Calu3 (cell line): ENCODE measurements at places on chromosomes 7 and 10.

GRCh38 chr7:70334871-70335270, 736.6 kb downstream of the AUTS2 start:
- no peak overlapping the region for H3K4me3 ChIP-seq
- H3K27ac ChIP-seq, result no peak overlapping the region
- H3K27me3 ChIP-seq, result no peaks in the 10 kb centered on the region
- no peak for DNase-seq

DNA sequence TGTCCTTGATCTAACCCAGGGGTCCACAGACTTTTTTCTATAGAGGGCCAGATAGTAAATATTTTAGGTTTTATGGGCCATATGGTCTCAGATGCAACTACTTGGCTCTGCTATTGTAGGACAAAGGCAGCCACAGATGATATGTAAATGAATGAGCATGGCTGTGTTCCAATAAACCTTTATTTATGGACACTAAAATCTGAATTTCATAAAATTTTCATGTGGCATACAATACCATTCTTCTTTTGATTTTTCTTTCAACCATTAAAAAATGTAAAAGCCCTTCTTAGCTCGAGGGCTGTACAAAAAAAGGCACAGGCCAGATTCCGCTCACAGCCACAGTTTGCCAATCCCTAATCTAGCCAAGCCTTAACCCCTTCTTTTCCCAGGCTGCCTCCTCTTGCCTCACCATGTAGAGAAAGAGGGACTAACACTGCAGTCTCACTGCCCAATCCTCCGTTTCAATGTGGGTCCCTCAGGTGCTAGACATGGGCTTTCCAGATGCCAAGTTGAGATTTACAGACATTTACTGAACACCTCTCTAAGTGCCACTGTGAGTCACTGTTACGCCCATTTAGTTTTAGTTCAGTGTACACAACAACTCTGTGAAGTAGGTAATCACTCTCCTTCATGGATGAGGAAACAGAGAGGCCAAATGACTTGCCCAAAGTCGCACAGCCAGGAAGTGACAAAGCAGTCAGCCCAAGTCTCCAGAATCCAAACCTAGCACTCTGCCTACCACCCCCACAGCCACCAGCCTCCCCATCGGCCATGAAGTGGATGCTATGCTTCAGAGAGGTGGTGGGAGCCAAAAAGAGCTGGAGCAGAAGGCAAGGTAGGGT, 132.6 kb upstream of the PDLIM1 start:
- no peak overlapping the region for H3K4me3 ChIP-seq
- no peak for DNase-seq
- no peaks in the 10 kb centered on the region for H3K4me1 ChIP-seq
- H3K27me3 ChIP-seq, result no peaks in the 10 kb centered on the region

DNA sequence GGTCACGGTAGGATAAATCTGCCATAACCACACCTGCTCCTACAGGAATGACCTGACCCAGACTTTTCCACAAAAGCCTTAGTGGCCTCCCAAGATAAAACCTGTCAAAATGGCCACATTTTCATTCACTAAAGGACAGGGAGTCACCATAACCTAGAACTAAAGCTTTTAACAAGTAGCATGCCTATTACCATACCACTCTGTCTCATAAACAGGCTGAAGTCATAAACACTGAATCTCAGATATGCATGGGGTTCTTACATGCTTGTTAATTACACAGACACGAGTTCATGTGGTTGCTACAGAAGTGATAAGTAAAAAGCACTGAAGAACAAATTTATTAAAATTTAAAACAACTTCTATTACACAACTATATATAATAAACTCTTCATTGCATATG, 56.0 kb downstream of the HIPK2 start:
- H3K4me1 ChIP-seq, result peaks cover 17% of the 10 kb centered on the region
- DNase-seq, result no peak
- no peaks in the 10 kb centered on the region for H3K36me3 ChIP-seq
- no peak overlapping the region for H3K4me3 ChIP-seq
- no peaks in the 10 kb centered on the region for H3K27me3 ChIP-seq

DNA sequence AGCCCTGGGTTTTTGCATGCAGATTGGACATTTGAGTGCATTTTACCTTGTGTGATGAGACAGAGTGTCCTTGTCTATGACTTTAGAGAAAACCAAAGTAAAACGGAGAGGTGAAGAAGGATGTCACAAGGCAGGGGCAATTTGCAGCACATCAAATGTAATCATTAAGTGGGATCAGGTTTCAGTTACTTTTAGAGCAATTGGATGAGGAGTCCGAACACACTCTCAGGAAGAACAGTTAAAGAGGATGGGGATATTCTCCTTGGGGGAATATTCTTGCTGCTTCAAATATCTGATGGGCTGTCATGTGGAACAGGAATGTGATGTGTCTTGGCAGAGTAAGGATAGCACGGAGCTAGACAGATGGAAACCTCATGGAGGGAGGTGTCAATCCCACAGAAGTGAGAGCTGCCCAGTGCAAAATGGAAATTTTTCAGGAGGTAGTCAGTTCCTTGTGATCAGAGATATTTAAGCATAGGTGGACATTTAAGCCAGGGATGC, 757 bp downstream of the RAB19 start:
- H3K27me3 ChIP-seq, result no peaks in the 10 kb centered on the region
- DNase-seq, result no peak
- peak overlapping the region; percentile 98 for H3K4me3 ChIP-seq
- peaks cover 12% of the 10 kb centered on the region for H3K36me3 ChIP-seq
- no peak overlapping the region for H3K27ac ChIP-seq

- H3K4me1 ChIP-seq, result no peaks in the 10 kb centered on the region
- H3K36me3 ChIP-seq, result peaks cover 9% of the 10 kb centered on the region
- H3K27me3 ChIP-seq, result peaks cover 9% of the 10 kb centered on the region
Measured at GRCh38 chr7:97004247-97005182, 838 bp upstream of the DLX6 start.

- no peak overlapping the region for H3K4me3 ChIP-seq
- no peak overlapping the region for H3K27ac ChIP-seq
- no peaks in the 10 kb centered on the region for H3K4me1 ChIP-seq
- H3K36me3 ChIP-seq, result no peaks in the 10 kb centered on the region
Measured at GRCh38 chr10:133027482-133027881, 60.2 kb upstream of the ADGRA1 start.

GRCh38 chr7:79507131-79507530, 53.7 kb upstream of the MAGI2 start:
- DNase-seq, result no peak
- H3K27ac ChIP-seq, result no peak overlapping the region
- no peaks in the 10 kb centered on the region for H3K27me3 ChIP-seq
- H3K36me3 ChIP-seq, result no peaks in the 10 kb centered on the region

- no peak overlapping the region for H3K4me3 ChIP-seq
- H3K4me1 ChIP-seq, result no peaks in the 10 kb centered on the region
- no peaks in the 10 kb centered on the region for H3K27me3 ChIP-seq
- no peaks in the 10 kb centered on the region for H3K36me3 ChIP-seq
- H3K27ac ChIP-seq, result no peak overlapping the region
Measured at GRCh38 chr10:128848810-128849209, 618.2 kb upstream of the MGMT start.

DNA sequence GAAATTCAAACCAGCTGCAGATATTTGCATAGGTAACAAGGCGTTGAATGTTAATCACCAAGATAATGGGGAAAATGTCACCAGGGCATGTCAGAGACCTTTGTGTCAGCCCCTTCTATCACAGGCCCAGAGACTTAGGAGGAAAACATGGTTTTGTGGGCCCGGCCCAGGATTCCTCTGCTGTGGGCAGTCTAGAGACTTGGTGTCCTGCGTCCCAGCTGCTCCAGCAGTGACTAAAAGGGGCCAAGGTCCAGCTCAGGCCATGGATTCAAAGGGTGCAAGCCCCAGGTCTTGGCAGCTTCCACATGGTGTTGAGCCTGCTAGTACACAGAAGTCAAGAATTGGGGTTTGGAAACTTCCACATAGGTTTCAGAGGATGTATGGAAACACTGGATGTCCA, 147.5 kb upstream of the ZWINT start:
- H3K4me3 ChIP-seq, result no peak overlapping the region
- no peak overlapping the region for H3K27ac ChIP-seq
- no peak for DNase-seq
- H3K36me3 ChIP-seq, result no peaks in the 10 kb centered on the region

DNA sequence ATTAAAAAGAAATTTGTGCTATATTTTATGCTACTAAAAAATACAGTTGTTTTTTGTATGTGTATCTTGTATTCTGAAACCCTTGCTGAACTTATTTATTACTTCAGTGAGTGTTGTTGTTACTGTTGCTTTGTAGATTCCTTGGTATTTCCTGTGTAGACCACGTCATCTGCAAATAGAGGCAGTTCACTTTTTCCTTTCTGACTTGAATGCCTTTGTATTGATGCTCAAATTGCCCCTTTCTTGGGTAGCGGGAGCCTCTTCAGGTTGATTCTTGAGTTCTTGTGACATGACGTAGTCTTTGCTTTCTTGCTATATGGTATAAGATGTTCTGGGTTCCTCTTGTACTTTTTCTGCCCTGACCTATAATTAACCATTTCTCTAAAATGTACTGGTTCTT, 504.1 kb downstream of the SDK1 start:
- no peak overlapping the region for H3K4me3 ChIP-seq
- no peaks in the 10 kb centered on the region for H3K27me3 ChIP-seq
- peaks cover 18% of the 10 kb centered on the region for H3K4me1 ChIP-seq
- H3K36me3 ChIP-seq, result no peaks in the 10 kb centered on the region
- DNase-seq, result no peak

DNA sequence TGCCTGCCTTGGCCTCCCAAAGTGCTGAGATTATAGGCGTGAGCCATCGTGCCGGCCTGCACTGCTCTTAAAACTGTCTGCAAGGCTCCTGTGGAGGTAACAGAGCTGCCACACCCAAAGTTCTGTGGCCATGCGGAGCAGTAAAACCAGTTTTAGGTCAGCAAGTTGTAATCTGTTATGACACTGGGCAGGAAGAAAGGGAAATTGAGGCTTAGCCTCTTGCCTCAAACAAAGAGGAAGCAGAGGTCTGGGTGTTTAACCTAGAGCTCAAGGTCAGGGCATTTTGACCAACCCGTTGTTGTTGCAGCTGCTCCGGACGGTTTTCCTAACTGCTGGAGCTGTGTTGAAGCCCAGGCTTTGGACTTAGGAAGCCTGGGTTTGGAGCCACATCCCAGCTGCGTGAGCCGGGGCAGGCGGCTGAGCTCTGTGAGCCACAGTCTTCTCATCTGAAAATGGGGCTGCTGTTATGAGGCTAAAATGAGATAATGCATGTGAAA, 7.4 kb upstream of the RRP12 start:
- no peak overlapping the region for H3K27ac ChIP-seq
- peak; percentile 17 for DNase-seq
- H3K36me3 ChIP-seq, result peaks cover 4% of the 10 kb centered on the region

- H3K4me1 ChIP-seq, result no peaks in the 10 kb centered on the region
- DNase-seq, result no peak
- H3K4me3 ChIP-seq, result no peak overlapping the region
- H3K27ac ChIP-seq, result no peak overlapping the region
- H3K27me3 ChIP-seq, result no peaks in the 10 kb centered on the region
- H3K36me3 ChIP-seq, result no peaks in the 10 kb centered on the region
Measured at GRCh38 chr10:118027397-118027796, 19.3 kb downstream of the RAB11FIP2 start.

DNA sequence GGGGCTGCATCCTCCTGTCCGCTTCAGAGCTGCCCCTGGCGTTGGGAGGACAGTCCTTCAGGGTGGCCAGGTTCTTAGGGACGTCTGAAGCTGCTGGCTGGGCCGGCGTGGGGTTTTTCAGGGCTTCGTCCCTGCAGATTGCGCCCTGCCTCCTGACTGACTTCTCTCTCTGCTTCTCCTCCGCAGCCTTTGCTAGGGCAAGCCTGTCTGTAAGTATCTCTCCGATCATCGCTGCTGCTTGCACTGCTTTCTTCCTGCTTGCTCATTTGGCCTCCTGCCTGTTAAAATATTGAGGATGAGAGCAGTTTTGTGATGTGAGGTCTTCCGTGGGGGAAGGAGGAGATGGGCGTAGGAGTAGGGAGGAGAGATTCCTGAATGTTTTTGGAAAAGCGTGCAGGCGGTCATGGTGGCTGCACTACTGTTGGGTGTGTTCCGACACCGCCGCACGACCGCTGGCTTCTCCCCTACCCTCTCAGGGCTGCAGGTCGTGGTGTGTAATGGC, 25.3 kb downstream of the PFKFB3 start:
- no peaks in the 10 kb centered on the region for H3K27me3 ChIP-seq
- H3K4me3 ChIP-seq, result no peak overlapping the region
- H3K27ac ChIP-seq, result peak overlapping the region; percentile 73
- DNase-seq, result no peak
- peaks cover 37% of the 10 kb centered on the region for H3K4me1 ChIP-seq

DNA sequence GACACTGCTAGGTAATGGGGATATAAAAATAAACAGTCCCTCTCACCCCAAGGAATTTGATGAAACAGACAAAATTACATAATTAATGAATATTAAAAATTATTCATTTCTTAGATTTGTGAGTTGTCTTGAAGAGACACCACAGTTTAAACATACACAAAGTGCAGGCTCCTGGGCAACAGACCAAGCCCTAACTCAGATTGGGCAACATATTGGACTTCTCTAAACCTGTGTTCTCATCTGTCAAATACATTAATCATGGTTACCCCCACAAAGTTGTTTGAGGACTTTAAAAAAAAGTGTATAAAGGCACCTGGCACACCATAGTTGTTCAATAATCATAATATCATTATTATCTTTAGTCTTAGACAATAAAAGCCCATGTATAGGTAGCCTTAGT, 62.5 kb upstream of the CAPZA2 start:
- no peaks in the 10 kb centered on the region for H3K27me3 ChIP-seq
- peaks cover 50% of the 10 kb centered on the region for H3K36me3 ChIP-seq
- no peak for DNase-seq
- H3K4me3 ChIP-seq, result no peak overlapping the region
- no peak overlapping the region for H3K27ac ChIP-seq

GRCh38 chr10:67621834-67622233, 74.2 kb downstream of the CTNNA3 start:
- no peak overlapping the region for H3K4me3 ChIP-seq
- no peaks in the 10 kb centered on the region for H3K36me3 ChIP-seq
- H3K27me3 ChIP-seq, result no peaks in the 10 kb centered on the region

GRCh38 chr7:20113427-20114027, 103.7 kb downstream of the MACC1 start:
- no peaks in the 10 kb centered on the region for H3K27me3 ChIP-seq
- no peak for DNase-seq
- H3K4me3 ChIP-seq, result no peak overlapping the region
- peaks cover 5% of the 10 kb centered on the region for H3K36me3 ChIP-seq
- H3K4me1 ChIP-seq, result peaks cover 24% of the 10 kb centered on the region
- H3K27ac ChIP-seq, result no peak overlapping the region

- H3K27ac ChIP-seq, result no peak overlapping the region
- no peaks in the 10 kb centered on the region for H3K36me3 ChIP-seq
- H3K4me3 ChIP-seq, result no peak overlapping the region
- H3K4me1 ChIP-seq, result no peaks in the 10 kb centered on the region
Measured at GRCh38 chr7:122896509-122896908, 10.2 kb upstream of the CADPS2 start.
